ENCODE measurements at places on chromosomes 16 and 17.
A peak's percentile ranks its signal among the peaks of the same experiment; 100 is the strongest.

DNA sequence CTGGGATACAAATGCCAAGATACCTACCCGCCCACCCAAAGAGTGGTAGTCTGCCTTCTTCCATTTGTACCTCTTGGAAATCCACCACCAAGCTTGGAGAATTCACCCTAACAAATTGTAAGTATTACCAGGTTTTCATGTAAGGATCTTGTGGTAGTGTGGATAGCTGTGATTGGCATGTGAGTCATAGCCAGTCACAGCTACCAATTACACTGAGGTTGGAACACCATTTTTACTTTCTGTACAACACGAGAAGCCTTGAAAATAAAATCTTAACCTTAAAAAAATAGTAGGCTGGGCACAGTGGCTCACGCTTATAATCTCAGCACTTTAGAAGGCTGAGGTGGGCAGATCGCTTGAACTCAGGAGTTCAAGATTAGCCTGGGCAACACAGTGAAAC lies 18.5 kb upstream of the SLC35G3 start:
- DNase-seq, result no peak

- no peak for DNase-seq
Measured at GRCh38 chr17:29526322-29526721, 40.5 kb downstream of the ABHD15 start.

GRCh38 chr17:29645515-29646051 lies 22.9 kb upstream of the CORO6 start:
- no peak for DNase-seq

- no peak for DNase-seq
Measured at GRCh38 chr17:64968652-64969501, 49.6 kb upstream of the LRRC37A3 start.

DNA sequence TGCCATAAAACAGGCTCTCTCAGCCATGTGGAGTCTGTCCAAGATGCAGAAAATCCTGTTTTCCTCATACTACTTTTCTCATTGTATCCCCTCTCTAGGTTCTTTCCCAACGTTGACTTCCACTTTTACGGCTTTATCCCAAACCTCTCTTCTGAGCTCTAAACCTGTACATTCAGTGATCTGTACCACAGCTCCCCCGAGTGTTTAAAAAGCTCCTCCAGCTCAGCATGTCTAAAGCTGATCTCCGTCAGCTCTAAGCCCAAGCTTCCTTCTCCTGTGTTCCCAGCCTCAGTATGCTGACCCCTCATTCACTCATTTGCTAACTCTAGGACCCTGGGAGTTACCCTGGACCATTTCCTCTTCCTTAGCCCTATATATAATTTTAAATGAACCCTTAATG lies 144.6 kb downstream of the DNAH9 start:
- DNase-seq, result no peak

GRCh38 chr17:32626379-32626791 lies 139.6 kb downstream of the CDK5R1 start:
- DNase-seq, result no peak

DNA sequence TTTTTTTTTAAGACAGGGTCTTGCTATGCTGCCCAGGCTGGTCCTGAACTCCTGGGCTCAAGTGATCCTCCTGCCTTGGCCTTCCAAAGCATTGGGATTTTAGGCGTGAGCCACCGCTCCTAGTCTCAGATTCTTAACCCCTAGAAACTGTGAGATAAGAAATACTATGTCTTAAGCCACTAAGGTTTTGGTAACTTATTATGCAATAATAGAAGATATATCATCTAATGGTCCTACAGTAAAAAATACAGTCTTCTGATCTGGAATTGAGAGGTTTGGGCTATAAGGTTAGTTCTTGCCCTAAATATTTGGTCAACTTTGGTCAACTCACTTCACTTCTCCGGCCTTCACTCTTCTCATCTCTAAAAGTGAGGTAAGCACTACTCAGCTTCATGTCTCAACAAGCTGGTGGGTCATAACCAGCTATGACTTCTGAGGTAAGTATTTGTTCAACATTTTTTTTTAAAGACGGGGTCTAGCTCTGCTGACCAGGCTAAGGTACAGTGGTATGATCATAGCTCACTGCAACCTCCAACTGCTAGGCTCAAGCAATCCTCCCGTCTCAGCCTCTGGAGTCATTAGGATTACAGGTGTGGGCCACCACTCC lies 14.7 kb downstream of the RAD51D start:
- no peak for DNase-seq

DNA sequence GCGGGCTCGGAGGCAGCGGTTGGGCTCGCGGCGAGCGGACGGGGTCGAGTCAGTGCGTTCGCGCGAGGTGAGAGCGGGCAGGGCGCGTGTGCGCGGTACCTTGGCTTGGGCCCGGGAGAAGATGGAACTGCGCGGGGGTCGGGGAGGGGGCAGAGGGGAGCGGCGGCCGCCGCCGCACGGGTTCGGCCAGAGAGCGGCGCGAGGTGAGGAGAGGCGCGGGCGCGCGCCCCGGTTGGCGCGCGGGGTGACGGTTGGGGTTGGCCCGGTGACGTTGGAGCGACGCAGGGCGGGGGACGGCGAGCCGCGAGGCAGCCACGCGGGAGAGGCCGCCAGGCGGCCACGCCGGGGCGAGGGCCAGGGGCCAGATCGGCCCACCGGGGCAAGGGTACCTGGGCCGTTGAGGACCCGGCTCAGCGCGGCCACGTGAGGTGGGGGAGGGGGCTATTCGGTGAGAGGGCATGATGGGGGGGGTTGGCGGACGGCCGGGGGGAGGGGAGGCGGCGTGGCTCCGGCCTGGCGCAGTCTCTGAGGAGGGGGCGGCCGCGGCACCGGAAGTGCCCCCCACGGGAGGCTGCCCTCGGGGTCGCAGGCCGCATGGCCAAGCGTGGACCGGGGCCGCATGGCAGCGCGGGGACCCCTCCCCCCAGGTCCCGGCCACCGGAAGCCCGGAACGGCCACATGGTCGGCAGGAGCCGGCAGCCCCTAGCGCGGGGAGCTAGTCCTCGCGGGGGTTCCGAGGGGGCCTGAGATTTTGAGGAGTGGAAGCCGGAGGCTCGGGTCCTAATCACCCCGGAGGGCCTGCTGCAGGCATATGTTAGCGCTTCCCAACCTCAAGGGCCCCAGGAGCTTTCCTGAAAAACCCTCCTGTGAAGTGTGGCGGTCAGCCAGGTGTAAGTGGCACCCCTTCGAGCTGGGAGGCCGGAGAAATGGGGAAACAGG lies 527 bp downstream of the EIF5A start:
- DNase-seq, result peak; percentile 47

DNA sequence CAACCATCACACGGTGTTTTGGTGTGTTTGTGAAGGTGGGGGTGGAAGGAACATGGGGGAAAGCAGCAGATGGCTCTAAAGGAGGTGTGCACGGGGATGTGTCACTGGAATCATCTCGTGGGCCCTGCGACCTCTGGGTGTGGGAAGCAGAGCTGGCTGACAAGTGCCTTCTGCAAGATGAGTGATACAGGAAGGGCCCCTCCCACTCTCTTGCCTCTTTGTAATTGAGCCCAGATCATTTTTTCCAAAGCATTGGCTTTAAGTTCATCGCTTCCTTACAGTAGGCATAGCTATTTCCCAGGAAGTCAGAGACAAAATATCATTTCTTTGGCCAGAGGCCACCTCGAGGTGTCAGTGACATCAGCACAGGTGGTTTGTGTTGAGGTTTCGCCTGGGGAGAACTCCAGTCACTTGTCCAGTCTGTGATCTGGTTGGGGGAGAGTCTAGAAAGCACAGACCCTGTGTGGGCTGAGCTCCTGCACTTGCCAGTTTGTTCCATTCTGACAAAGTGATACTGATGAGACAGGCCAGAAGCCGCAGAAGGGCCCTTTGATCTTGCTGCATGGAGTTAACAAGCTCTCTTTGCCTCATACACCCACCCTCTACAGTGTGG lies 20.6 kb upstream of the SNTB2 start:
- DNase-seq, result no peak

GRCh38 chr17:16977932-16978331 lies 6.0 kb upstream of the TNFRSF13B start:
- DNase-seq, result no peak

DNA sequence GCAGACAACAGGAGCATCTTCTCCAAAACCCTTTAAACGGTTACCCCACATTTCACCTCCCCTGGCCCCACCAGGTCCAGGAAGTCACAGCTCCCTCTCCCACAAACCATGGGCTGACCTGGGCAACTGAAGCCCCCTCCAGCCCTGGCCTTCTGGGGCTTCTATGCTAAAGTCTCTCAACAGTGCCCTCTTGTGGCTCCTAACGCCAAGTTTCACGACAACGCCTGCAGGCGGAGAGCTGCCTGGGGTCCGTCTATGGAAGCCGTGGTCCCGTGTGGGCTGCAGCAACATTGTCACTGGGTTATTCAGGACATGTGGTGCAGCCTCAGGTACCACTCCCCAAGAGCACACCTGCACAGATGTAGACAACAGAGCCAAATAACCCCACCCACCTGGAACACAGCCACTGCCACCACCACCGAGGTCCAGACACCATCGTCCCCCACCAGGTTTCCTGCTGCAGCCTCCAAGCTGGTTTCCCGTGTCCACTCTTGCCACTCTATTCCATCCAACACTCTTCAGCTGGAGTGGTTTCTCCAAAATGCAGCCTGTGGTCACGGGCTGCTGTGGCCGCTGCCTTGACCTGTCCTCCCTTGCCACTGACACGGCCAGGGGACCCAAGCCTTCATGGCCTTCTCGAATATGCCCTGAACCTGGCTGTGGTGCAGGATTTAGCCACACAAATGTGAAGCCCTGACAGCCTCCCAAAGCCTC lies 19.1 kb downstream of the C16orf95 start:
- peak; percentile 79 for DNase-seq

DNA sequence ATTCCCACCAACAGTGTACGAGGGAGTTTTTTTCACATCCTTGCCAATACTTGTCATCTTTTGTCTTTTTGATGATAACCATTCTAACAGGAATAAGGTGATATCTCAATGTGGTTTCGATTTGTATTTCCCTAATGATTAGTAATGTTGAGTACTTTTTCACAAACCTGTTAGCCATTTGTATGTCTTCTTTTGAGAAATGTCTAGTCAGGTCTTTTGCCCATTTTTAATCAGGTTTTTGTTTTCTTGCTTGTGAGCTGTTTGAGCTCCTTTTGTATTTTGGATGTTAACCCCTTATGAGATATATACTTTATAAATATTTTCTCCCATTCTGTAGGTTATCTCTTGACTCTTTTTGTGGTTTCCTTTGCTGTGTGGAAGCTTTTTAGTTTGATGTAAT lies 1.9 kb upstream of the KRTAP4-5 start:
- DNase-seq, result no peak

- DNase-seq, result no peak
Measured at GRCh38 chr17:80259457-80260068, 1.1 kb upstream of the RNF213 start.

DNA sequence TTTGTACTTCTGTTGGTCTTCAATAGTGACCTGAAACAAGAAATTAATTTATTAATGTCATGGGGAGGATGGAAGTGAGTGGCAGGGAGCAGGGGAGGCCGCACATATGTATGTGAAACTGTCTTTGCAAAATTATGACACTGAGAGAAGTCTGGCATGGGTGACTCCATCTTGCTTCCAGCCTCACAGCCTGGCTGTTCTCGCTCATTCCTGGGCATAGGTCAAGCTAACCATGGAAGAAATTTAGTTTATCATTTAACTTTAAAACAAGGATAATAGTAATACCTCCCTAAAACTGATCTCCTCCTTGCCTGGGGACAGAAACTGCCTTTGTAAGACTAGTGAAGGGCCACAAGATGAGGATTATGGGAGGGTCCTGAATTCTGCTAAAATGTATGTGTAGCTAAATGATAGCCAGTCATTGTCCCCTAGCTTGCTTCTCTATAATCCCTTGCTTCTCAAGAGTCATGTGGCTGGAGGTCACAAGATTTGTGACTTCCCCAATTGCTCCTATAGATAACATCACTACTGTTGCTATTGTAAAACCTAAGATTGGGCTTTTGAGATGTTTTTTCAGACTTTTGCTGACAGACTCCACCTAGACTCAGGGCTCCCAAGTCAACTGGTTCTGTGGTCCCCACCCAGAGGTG lies 126.0 kb downstream of the HS3ST3A1 start:
- DNase-seq, result no peak

- peak; percentile 55 for DNase-seq
Measured at GRCh38 chr17:44921122-44921882, 6.0 kb upstream of the GFAP start.

GRCh38 chr17:53017227-53017626 lies 805.5 kb upstream of the KIF2B start:
- DNase-seq, result no peak

- DNase-seq, result no peak
Measured at GRCh38 chr17:81831957-81832607, 1.0 kb downstream of the MCRIP1 start.

DNA sequence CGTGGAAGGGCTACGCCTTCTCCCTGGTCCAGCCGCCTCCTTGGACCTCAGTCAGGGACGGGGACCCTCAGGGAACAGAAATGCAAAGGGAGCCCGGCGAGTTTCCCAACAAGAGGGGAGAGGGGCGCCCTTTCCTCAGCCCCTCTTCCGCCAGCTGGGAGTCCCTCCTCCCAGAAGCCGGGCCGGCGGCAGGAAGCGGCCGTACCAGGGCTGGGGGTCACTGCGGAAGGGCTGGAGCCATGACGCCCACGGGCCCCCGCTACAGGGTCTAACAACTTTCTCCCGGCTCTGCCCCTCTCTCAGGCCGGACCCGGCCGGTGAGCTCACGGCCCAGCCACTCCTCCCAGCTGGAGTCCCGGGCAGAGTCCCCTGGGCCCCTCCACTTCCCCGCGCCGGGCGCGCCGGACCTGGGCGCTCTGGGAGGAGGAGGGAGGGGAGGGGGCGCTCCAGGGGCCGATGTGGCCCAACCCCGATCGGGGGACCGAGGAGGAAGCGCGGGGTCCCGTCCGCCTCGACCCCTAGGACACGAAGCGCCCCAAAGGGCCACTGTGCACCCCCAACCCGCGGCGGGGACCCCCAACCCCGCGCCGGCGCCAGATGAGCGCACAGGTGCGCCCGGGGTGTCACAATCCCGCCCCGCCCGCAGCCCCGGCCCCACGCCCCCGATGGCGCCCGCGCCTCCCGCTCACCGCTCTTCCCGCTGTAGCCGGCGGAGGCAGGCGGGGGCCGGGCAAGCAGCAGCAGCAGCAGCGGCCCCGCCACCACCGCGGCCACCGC lies 578 bp downstream of the PGAP6 start:
- peak; percentile 50 for DNase-seq

DNA sequence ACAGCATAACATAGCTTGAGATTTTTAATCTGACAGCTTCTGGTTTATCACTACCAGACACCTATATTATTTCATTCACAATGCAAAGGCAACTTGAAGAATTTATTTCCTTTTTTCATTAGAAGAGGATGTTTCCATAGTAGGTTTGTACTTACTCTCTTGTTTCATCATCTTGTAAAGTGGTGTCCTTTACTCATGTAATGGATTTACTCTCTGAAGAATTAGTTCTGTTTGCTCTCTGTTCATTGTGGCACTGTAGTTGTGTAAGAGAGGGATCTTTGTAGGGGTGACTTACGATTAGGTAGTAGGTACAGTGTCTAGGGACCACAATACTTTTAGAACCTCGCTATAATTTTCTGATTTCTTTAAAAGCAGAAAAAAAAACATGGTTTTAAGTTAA lies 256.1 kb downstream of the BCAS3 start:
- DNase-seq, result no peak

All from nephron progenitor cell (in vitro differentiated cells).